ENCODE measurements at places on chromosomes 16 and 17.

DNA sequence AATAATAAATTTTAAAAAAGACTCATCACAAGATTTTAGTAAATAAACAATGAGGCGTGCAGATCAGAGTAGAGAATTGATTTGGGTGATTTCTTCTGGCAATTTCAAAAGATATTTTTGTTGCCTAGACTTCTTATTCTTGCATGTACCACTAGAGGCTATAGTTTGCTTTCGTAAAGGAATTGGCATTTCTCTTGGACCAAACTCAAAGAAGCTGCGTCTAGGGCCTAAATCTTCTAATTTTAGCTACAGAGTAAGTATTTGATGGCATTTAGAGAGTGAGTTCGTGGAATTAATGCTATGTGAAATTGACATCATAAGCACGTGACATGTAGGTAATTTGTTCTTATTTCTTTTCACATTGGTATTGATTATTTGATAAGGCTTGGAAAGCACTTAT lies 24.4 kb upstream of the ABCC11 start:
- DNase-seq: no peak

- no peak for DNase-seq
Measured at GRCh38 chr17:9175700-9176467, 154.6 kb downstream of the NTN1 start.

GRCh38 chr17:73191443-73192205 lies 1.2 kb upstream of the COG1 start:
- DNase-seq: peak; percentile 92

GRCh38 chr17:80941171-80941570 lies 50.5 kb upstream of the CHMP6 start:
- DNase-seq: no peak

DNA sequence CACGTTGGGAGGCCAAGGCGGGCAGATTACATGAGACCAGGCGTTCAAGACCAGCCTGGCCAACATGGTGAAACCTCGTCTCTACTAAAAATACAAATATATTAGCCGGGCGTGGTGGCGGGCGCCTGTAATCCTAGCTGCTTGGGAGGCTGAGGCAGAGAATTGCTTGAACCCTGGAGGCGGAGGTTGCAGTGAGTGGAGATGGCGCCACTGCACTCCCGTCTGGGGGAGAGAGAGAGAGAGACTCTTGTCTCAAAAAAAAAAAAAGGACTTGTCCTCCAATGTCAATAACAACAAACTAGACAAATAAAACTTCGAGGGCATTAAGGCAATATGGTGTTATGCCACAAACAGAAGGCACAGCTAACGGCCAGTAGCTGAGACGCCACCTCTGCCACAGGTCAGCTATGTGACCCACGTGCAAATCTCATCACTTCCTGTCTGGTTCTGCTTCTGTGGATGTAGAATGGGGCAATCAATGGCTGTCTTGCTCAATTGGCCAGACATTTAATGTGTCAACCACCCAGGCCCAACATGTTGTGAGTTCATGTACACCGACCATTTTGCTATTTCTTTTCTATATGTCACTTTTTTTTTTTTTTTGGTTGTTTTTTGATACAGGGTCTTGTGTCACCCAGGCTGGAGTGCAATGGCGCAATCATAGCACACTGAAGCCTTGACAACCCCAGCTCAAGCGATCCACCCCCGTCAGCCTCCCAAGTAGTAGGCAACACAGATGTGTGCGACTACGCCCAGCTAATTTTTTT lies 834 bp upstream of the TXNDC11 start:
- peak; percentile 79 for DNase-seq

DNA sequence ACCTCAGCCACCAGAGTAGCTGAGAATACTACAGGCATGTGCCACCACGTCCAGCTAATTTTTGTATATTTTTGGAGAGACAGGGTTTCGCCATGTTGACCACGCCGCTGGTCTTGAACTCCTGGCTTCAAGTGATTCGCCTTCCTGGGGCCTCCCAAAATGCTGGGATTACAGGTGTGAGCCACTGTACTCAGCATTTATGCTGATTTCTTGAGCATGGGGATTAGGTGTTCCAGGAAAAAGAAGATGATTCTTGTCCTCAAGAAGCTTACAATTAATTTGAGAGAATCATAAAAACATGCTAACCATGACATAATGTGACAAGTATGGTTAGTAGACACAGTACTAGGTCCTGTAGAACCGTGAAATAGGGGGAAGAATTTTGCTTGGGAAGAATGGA lies 30.9 kb downstream of the NACA2 start:
- DNase-seq: no peak

- DNase-seq: no peak
Measured at GRCh38 chr17:2174468-2175293, 119.8 kb downstream of the HIC1 start.

DNA sequence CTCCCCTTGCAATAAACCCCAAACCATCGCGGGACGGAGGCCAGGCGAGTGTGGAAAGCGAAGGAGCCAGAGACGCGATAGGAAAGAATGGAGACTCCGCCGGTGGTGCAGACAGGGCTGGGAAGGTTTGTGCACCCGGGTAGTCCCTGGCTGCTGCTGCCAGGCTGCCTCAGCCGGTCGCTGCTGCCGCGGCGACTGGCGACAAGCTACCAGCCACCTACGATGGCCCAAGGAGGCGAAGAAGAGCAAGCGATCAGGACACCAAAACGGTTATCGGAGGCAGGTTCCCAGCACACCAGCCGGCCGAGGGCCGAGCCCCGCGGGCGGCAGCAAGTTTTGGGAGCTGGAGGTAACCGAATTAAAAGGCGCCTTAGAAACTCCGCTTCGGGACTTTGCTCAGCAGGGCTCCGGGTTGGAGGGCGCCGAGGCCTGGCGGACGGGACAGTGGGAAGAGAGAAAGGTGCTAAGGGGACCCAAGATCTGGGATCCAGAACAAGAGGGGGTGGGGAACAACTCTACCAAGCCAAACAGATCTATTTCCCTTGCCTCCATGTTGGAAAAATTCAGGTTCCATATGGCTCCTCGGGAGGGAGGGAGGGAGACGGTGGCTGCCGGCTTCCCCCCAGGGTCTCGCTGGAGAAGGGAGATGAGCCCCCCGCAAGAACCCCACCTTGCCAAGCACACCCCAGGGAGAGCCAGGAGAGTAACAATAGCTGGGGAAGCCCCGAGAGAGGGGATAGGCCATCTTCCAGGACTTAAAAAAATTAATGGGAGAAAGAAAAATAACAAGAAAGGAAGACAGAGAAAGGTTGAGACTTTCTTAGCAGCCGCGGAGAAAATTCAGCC lies 9.7 kb upstream of the HOXB2 start:
- no peak for DNase-seq

DNA sequence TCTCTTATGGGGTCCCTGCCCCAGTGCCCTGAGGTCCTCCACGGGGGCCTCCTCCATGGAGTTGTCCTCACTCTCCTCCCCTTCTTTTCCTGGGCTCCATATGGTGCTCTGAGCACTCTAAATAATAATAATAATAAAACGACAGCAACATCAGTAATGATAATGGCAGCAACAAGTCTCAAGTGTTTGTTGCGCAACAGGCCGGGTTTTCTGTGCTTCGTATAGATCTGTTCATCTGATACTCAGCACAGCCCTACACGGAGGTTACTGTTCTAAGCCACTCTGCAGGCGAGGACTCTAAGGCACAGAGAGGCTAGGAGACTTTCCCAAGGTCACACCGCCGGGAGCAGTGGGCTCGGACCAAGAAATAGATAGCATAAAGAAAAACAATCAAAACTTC lies 13.7 kb downstream of the CIBAR2 start:
- peak; percentile 53 for DNase-seq

- peak; percentile 42 for DNase-seq
Measured at GRCh38 chr17:63066158-63066813, 100.3 kb downstream of the TANC2 start.

GRCh38 chr16:58345574-58346354 lies 46.5 kb upstream of the GINS3 start:
- peak; percentile 34 for DNase-seq

DNA sequence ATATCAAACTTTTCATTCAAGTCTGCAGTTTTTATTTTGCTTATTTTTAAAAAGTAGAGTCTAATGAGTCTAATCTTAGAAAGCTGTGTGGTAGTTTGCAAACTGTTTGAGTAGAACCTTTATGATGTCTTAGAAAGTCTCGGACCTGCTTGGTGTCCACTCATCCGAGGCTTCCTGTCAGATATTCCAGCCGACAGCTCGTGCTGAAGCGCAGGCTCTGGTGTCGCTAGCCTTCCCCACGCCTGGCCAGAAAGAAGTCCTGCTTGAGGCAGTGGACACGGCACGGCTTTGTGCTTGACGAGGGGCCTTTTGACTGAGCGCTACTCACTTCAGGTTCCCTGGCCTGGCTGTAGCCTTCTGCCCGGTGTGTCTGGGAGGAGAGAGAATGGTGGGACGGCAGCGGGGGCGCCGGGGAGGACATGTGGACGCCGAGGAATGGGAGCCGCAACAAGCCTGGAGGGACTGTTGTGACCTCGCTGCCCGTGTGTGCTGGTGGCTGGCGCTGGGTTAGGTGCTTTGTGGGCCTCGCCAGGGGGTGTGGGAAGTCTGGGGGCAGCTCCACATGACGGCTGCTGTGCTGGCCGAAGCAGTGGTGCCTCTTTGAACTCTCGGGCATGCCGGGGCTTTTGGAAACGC lies 33.5 kb downstream of the BANP start:
- no peak for DNase-seq
